ENCODE measurements at places on chromosomes 3 and 15. TPM values are rescaled to one million over a fixed set of nuclear protein-coding genes. Genes with fewer than 3 reads are reported as not detected.

GRCh38 chr15:73987681-73988444 lies 4.2 kb downstream of the STOML1 start:
- no peak overlapping the region for H3K4me3 ChIP-seq
- H3K4me1 ChIP-seq, result peaks cover 27% of the 10 kb centered on the region
- H3K27ac ChIP-seq, result peak overlapping the region; percentile 47
- H3K36me3 ChIP-seq, result peaks cover 4% of the 10 kb centered on the region
- H3K27me3 ChIP-seq, result no peaks in the 10 kb centered on the region
- no peak for DNase-seq

- H3K4me3 ChIP-seq, result no peak overlapping the region
- no peaks in the 10 kb centered on the region for H3K36me3 ChIP-seq
- H3K4me1 ChIP-seq, result no peaks in the 10 kb centered on the region
- no peak overlapping the region for H3K27ac ChIP-seq
- H3K27me3 ChIP-seq, result no peaks in the 10 kb centered on the region
Observed at GRCh38 chr15:39835550-39835949, 52.9 kb upstream of the FSIP1 start.

DNA sequence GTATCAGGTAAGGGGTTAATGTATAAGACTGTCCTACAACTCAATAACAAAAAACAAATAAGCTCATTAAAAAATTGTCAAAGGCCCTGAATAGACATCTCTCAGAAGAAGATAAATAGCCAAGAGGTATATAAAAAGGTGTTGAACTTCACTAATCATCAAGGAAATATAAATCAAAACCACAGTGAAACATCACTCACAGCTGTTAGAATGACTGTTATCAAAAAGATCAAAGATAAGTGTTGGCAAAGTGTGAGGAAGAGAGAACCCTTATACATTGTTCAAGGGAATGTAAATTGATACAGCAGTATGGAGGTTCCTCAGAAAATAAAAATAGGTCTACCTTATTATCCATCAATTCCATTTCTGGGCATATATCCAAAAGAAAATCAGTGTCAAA lies 95.5 kb downstream of the FILIP1L start:
- no peaks in the 10 kb centered on the region for H3K36me3 ChIP-seq
- H3K27me3 ChIP-seq, result no peaks in the 10 kb centered on the region
- H3K4me3 ChIP-seq, result no peak overlapping the region
- no peak for DNase-seq

GRCh38 chr3:134854254-134854653 lies 59.2 kb downstream of the EPHB1 start:
- no peak overlapping the region for H3K27ac ChIP-seq
- H3K36me3 ChIP-seq, result no peaks in the 10 kb centered on the region
- peak; percentile 9 for DNase-seq
- H3K4me3 ChIP-seq, result no peak overlapping the region

DNA sequence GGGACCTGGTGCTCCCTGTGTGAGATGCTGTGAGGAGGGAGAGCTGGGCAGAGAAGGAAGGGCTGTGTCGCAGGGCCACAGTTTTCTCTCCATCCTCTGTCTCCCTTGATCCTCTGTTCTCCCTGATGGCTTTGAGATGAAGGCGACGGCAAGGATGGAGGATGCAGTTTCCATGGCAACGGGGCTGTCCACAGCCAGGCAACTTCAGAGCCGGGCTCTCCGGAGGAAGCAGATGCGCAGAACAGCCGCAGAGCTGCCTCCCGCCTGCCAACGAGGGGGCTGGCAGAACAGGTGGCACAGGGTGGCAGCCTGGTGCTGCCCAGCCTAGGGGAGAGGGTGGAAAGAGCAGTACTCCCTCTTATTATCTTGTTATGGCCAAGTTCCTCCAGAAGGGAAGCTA lies 9.9 kb upstream of the GRM2 start:
- no peak overlapping the region for H3K4me3 ChIP-seq
- no peaks in the 10 kb centered on the region for H3K4me1 ChIP-seq
- no peak for DNase-seq
- H3K27ac ChIP-seq, result no peak overlapping the region
- H3K27me3 ChIP-seq, result no peaks in the 10 kb centered on the region

DNA sequence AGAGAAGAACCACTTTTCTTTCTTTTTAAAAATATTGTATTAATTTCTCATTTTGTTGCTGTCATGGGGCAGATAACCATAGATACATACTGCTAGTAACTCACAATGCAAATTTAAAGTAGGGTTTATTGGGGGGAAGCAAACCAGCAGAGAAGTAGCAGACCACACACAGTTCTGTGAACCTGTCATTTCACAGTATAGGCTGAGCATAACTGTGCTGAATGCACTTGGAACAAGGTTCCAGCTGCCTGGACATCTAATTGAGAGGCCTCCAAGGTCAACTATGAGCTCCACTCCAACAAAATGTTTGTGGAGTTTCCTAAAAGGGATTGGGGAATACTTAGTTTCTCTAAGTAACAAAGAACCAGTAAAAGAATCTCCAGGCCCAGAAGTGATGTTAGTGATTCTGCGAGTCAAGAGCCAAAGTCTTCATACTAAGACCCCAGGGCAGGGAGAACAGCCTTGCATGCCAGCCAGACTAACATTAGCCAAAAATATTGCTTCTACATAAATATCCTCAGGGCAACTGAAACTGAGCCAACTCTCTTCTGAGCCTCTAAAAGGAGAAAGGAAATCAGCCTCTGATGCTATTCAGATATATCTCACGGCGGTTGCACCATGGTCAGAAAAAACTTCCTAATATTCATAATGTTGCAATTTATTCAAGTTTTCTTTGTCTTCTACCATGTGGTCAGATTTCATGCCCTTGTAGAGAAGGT lies 856.4 kb upstream of the ALCAM start:
- no peaks in the 10 kb centered on the region for H3K36me3 ChIP-seq
- DNase-seq, result peak; percentile 9
- H3K27me3 ChIP-seq, result no peaks in the 10 kb centered on the region
- no peaks in the 10 kb centered on the region for H3K4me1 ChIP-seq
- no peak overlapping the region for H3K27ac ChIP-seq
- H3K4me3 ChIP-seq, result no peak overlapping the region

GRCh38 chr3:157130467-157131251 lies 29.3 kb downstream of the CCNL1 start:
- H3K36me3 ChIP-seq, result no peaks in the 10 kb centered on the region
- peak overlapping the region; percentile 83 for H3K27ac ChIP-seq
- no peak overlapping the region for H3K4me3 ChIP-seq
- H3K4me1 ChIP-seq, result no peaks in the 10 kb centered on the region
- H3K27me3 ChIP-seq, result no peaks in the 10 kb centered on the region
- peak; percentile 70 for DNase-seq

- H3K27me3 ChIP-seq, result no peaks in the 10 kb centered on the region
Observed at GRCh38 chr15:101338502-101339057, 43.5 kb upstream of the SNRPA1 start.

DNA sequence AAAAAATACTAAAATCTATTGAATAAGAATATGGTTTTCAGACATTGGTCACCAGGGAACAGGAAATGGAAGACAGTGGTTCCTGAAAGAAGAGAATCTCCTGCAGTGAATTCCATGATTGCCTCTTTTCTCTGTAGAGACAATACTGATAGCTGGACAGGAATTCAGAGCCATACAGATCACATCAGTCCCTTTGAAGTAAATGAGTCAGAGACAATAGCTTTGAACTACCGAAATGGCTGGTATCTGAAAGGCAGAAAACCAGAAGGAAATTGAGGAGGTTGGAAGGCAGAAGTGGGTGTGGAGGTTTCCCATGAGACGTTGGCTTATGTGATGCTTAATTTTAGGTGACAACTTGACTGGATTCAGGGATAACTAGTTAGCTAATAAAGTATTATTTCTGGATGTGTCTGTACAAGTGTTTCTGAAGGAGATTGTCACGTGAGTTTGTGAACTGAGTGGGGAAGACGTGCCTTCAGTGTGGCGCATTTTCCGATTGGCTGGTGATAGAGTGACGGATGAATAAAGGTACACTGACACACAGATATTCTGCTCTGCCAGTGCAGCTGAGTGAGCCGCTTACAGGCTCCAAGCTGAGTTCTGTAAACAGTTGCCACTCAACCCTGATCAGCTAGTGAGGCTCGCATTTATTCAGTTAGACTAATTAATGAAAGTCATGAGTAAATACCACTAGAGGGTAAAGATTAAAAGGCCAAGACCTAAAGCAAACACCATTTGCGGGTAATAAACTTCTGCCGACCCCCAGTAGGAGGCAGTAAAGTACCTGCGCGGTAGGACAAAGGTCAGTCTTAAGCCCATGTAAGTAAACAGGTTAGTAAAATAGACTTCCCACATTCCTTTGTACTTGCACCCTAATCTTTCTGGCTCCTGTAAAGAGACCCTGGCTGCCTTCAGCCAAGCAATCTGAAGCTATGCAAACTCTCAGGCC lies 1298.6 kb downstream of the SI start:
- H3K27me3 ChIP-seq, result no peaks in the 10 kb centered on the region
- no peak overlapping the region for H3K27ac ChIP-seq
- H3K4me3 ChIP-seq, result no peak overlapping the region

DNA sequence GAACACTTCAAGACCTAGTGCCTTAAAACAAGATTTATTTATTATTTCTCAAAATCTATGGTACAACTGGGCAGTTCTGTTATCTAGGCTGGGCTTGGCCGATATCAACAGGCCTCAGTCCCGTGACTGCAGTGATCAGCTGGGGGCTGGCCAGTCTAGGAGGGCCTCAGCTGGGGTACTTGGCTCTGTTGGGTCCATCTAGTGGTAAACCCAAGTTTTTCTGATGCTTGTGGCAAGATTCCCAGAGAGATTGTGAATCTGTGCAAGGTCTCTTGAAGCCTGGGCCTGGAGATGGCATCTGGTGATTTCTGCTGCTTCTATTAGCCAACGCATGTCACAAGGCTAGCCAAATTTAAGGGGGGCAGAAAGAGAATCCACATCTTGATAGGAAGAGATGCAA lies 482.4 kb upstream of the SGO1 start:
- no peak overlapping the region for H3K4me3 ChIP-seq
- H3K4me1 ChIP-seq, result no peaks in the 10 kb centered on the region
- no peak for DNase-seq
- H3K27ac ChIP-seq, result no peak overlapping the region
- no peaks in the 10 kb centered on the region for H3K27me3 ChIP-seq
- no peaks in the 10 kb centered on the region for H3K36me3 ChIP-seq

- H3K4me3 ChIP-seq, result no peak overlapping the region
- H3K27ac ChIP-seq, result no peak overlapping the region
- no peaks in the 10 kb centered on the region for H3K36me3 ChIP-seq
- H3K4me1 ChIP-seq, result no peaks in the 10 kb centered on the region
- DNase-seq, result peak; percentile 68
Observed at GRCh38 chr3:61315871-61316270, 64.6 kb upstream of the FHIT start.

- H3K27ac ChIP-seq, result no peak overlapping the region
- DNase-seq, result peak; percentile 35
- H3K36me3 ChIP-seq, result no peaks in the 10 kb centered on the region
- H3K27me3 ChIP-seq, result no peaks in the 10 kb centered on the region
- peaks cover 20% of the 10 kb centered on the region for H3K4me1 ChIP-seq
Observed at GRCh38 chr3:16332904-16333426, 68.0 kb downstream of the OXNAD1 start.

DNA sequence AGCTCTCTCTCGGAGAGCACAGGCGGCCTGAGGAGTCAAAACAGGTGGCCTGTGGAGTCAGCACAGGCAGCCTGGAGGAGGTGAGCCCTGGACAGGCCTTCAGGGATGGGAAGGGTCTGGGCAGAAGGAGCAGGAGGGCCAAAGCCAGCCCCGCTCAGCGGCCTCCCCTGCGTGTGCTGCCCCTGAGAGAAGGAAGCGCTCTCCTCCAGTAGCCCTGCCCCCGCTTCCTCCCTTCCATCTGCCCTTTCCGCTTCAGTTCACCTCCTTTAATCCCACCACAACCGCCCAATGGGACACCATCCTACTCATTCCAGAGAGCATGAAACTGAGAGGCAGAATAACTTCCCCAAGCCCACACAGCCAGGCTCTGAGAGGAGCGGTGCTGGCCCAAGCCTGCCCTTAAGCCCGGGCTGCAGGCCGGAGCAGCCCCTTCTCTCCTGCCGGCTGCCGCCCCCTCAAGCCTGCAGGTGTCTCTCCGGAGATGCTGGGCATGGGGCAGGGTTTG lies 3.2 kb upstream of the NR2E3 start:
- no peaks in the 10 kb centered on the region for H3K4me1 ChIP-seq
- H3K4me3 ChIP-seq, result no peak overlapping the region
- DNase-seq, result no peak
- H3K27ac ChIP-seq, result no peak overlapping the region

- no peaks in the 10 kb centered on the region for H3K27me3 ChIP-seq
- H3K4me1 ChIP-seq, result no peaks in the 10 kb centered on the region
- no peak for DNase-seq
- H3K36me3 ChIP-seq, result no peaks in the 10 kb centered on the region
Observed at GRCh38 chr3:36741285-36741684, 23.1 kb downstream of the DCLK3 start.

DNA sequence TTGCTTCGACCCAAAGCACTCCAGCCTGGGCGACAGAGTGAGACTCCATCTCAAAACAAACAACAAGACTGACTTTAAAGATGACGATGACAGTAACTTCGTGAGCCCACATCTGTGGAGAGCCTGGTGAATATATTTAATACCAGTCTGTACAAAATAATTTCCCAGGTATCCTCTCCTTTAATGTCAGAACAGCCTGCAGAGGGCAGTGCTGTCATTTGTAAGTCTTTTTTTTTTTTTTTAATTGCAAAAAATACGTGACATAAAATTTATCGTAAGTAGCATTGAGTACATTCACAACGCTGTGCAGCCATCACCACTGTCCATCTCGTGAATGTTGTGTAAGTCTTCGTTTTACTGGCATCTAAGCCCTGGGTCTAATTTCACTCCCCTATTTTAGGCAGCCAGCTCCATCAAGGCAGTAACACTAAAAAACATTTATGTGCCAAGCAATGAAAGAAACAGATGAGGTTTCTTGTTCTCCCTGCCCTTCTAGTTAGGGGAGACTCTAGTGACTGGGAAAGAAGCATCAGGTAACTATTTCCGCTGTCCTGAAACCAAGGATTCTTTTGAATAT lies 1.4 kb downstream of the HTD2 start:
- peaks cover 18% of the 10 kb centered on the region for H3K4me1 ChIP-seq
- peak overlapping the region; percentile 58 for H3K4me3 ChIP-seq
- no peaks in the 10 kb centered on the region for H3K27me3 ChIP-seq
- H3K27ac ChIP-seq, result peak overlapping the region; percentile 98
- H3K36me3 ChIP-seq, result peaks cover 9% of the 10 kb centered on the region

- H3K36me3 ChIP-seq, result no peaks in the 10 kb centered on the region
- H3K4me3 ChIP-seq, result no peak overlapping the region
- no peak for DNase-seq
- no peak overlapping the region for H3K27ac ChIP-seq
Observed at GRCh38 chr15:78302579-78303312, 3.3 kb upstream of the SKIC8 start.

The P2RY1 gene
- total RNA-seq, result 20.2 TPM

The PAQR9 gene
- total RNA-seq, result not detected

The ECE2 gene
- 0.15 TPM for total RNA-seq

The TMEM212 gene
- 11.5 TPM for total RNA-seq

The ATP8B4 gene
- total RNA-seq, result 4.1 TPM

The MRPL46 gene
- total RNA-seq, result 12.1 TPM

The GPR176 gene
- 5.9 TPM for total RNA-seq

Measured in lung (tissue), 17 donors.